Stimulated activated CD4-positive, alpha-beta T cell treated with anti-CD3 and anti-CD28 coated beads, Interleukin-4, amount 100 ng/mL, for 4 hours (primary cell): ENCODE measurements at places on chromosomes 7 and 10.

GRCh38 chr7:96344236-96344635 lies 22.3 kb upstream of the SLC25A13 start:
- no peak for DNase-seq

DNA sequence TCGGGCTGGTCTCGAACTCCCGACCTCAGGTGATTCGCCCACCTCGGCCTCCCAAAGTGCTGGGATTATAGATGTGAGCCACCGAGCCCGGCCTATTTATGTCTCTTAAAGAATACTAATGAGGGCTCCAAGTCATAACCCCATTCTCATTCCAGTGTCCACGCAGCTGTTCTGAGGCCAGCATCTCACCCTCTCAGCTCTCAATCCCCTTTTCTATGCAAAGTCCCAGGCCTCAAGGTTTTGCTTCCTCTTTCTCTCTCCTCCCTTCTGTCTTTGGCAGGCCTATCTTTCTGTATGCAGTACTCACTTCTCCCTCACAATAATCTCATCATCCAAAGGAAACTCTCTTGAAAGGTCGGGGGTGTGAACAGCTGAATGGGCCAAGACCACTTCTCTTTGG lies 28.0 kb upstream of the VSIR start:
- no peak for DNase-seq

DNA sequence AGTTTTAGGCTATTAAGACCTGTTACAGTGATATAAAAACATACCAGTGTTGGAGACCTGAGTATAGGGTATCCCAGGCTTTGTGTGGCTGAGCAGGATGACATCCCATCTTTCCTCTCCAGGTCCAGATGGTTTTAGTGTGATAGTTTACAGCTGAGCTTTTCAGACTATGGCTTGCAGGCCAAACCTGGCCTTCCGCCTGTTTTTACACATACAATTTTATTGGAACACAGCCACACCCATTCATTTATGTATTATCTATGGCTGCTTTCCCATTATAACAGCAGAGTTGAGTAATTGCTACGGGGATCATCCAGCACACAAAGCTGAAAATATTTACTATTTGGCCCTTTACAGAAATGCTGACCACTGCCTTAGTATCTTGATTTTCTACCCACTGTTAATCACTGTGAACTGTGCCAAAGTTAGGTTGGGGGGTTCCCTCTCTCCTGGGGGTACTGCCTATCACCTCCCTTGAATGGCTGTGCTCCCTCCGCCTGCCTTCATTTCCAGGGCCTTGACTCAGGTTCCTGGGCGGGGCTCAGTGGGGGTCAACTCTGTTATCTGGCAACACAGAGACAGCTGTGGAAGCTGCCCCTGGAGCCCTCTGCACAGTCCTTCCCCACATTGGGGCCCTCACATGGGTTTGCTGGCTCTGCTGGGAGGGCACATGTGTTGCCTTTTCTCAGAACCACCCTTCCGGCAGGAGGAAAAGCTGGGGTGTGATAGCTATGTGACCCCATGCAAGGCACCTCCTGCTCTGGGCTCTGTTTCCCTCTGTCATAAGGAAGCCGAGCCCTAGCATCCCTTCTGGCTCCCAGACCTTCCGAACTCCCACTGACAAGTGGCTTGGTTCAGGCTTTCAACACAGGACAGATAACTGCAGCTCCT lies 40.3 kb upstream of the SH2D4B start:
- DNase-seq, result no peak

- DNase-seq, result no peak
These were observed 493.0 kb downstream of the LRMDA start for GRCh38 chr10:75924309-75924902.

DNA sequence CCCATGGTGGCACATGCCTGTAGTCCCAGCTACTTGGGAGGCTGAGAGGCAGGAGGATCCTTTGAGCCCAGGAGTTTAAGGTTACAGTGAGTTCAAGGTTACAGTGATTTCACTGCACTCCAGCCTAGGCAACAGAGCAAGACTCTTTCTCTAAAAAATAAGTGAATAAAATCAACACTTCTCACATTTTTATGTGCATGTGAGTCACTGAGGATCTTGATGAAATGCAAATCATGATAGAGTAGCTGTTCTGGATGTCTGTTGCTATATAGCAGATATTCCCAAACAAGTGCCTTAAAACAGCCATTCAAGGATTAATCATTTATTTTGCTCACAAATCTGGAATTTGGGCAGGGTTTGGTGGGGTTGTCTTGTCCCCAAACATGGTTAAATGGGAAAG lies 62.3 kb upstream of the ARHGAP12 start:
- DNase-seq, result no peak

- no peak for DNase-seq
These were observed 29.3 kb downstream of the CYCS start for GRCh38 chr7:25095516-25096345.

- DNase-seq, result no peak
These were observed 53.5 kb downstream of the INSYN2A start for GRCh38 chr10:127142856-127143255.

DNA sequence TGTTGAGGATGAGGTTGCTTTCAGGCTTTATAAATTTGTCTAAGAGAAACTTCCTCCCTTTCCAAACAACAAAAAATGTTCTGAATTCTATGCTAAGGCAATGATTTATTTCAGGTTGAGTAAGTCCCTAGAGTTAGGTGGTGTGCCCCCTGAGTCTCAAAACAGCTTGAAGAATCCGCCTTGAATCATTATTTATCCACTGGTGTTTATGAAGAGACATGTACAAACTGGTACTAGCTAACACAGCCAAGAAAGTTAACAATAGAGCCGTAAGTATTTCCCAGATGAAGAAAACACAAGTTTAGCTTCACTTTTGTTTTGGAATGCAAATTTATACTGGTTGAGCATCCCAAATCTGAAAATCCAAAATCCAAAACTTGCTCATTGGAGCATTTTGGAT lies 66.2 kb upstream of the SRPK2 start:
- no peak for DNase-seq

GRCh38 chr7:2663121-2663886 lies 24.7 kb upstream of the AMZ1 start:
- DNase-seq, result no peak

DNA sequence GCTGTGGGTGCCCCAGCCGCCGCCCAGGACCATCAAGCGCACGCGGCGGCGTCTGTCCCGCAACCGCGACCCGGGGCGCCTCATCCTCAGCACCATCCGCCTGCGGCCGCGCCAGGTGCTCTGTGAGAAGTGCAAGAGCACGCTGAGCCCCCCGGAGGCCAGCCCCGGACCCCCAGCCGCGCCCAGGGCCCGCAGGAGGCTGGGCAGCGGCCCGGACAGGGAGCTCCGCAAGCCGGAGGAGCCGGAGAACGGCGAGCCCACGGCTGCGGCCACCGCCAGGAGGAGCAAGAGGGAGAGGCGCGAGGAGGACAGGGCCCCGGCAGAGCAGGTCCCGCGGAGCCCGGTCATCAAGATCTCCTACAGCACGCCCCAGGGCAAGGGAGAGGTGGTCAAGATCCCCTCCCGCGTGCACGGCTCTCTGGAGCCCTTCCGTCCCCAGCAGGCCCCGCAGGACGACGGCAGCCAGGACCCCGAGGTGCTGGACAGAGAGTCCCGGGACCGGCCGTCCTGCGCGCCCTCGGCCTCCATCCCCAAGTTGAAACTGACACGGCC lies 8.0 kb downstream of the PWWP2B start:
- DNase-seq, result no peak

GRCh38 chr10:120085096-120085796 lies 192.7 kb downstream of the SEC23IP start:
- DNase-seq, result no peak

DNA sequence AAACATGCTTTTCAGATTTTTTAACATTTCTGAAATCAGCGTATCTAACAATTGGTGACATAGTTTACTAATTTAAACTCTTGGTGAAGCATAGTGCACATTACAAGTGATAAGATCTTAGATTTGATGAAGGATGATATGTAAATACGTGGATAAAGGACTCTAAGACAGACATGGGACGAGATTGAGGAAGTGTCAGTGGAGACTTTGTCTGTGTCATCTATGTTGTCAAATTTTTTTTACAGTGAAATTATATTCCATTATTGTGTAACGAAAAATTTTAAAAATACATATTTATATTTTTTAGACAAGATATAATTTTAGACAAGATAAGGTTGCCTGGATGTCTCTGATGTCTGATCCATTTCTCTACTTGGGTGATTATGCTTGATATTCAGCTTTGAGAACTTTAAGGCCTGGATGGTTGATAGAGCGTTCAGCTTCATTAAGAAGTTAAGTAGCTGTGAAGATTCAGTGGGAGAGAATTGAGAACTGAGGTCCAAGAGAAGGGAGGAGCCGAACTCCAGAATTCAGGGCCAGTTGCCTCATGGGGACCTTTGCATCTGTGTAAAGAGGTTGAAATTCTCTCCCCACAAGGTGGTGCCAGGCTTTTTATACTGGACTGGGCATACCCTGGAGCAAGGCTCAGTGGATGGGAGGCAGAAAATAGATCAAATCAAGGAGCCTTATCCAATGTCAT lies 62.7 kb downstream of the KAT6B start:
- DNase-seq, result no peak

- no peak for DNase-seq
These were observed 99.7 kb downstream of the PLXNA4 start for GRCh38 chr7:132476541-132476940.

- DNase-seq, result no peak
These were observed 100.8 kb downstream of the SFMBT2 start for GRCh38 chr10:7310076-7310475.

- DNase-seq, result no peak
These were observed 80.3 kb downstream of the LRRC17 start for GRCh38 chr7:102992938-102993717.

- DNase-seq, result no peak
These were observed 42.6 kb downstream of the MAP3K8 start for GRCh38 chr10:30476511-30477155.

- DNase-seq, result no peak
These were observed 27.3 kb downstream of the MTURN start for GRCh38 chr7:30162133-30162532.

DNA sequence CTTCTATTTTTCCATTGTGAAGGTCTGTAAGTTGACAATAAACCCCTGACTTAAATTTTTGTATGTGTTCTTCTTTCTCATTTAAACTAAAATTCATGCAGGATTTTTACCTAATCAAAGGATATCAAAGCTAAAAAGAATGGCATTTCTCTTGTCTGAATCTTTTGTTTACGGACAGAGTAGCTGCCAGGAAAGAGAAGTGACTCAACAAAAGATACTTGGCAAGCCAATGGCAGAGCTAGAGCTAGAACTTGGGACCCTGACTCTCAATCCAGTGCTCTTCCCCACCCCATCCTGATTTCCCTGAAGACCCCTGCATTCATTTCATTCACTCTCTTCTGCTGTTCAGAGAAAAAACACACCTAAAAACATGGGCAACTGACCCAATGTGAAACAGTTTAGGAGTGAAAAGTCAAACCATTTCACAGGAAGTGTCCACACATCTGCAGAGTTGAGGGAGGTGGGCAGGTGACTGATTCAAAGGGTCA lies 40.2 kb upstream of the PDLIM1 start:
- no peak for DNase-seq

GRCh38 chr10:34407324-34407805 lies 407.7 kb downstream of the PARD3 start:
- no peak for DNase-seq

- no peak for DNase-seq
These were observed 12.6 kb upstream of the GDF10 start for GRCh38 chr10:47287365-47287802.

DNA sequence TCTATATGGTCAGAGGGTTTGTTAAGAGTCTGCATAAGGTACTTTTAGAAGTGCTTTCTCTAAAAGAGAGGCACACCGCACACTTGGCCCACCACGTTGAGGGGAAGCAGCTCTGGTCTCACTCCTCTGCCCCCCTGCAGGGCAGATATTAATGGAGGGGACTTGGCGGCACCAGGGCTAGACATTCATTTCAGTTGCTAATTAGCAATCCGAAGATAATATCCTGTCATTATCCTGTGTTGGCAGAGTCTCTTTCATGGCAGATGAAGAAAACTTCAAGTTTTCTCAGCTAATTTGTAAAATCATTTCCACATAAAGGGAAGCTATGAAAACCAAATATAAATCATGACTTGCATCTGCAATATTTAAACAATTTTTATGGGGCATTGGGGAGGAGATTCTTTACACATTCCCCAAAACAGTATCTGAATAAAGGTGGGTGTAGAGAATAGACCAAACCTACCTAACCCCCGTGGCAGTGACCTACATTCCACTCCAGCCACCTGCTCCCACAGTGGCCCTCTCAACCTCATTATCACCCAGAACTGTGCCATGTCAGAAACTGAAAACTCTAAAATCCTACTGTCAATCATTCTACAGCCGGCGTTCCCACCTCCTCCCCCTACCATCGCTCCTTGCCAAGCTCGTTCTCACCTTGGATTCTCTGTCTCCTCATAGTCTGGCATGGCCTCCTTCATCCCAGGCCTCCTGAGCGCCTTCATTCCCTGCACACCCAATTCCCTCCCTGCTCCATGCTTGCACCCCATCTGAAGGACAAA lies 54.1 kb upstream of the STK17A start:
- no peak for DNase-seq

GRCh38 chr10:32308027-32308603 lies 38.8 kb downstream of the EPC1 start:
- DNase-seq, result no peak

DNA sequence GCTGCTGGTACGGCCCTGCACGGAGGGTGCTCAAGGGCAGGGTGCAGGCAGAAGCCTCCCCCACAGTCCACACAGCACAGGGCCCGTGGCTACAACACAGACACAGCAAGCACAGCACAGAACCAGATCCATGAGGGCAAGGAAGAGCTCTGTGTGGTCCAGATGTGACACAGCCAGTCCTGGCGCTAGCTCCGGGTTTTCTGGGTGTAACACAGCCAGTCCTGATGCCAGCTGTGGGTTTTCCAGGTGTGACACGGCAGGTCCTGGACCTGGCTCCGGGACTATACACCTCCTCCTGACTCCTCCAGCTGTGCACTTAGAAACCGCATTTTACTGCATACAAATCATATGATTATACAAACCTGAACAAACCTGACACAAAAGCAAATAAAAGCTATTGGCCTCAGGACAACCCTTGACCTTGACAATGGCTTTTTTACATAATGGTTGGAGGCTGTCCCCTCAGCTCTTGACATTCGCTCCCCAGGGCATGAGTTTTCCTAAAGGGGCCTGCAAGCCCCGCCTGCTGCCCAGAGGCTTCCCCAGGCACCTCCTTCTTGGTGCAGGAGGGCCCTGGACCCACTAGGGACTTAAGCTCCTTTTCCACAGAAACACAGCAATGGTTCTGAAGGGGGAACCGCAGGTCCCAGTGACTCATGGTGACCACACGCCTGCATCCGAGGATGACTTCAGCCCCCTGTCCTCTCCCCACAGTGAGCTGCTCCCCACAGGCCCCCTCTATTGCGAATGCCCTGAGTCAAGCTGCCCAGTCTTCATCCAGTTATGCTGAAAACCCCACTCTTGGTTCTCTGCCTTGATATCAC lies 209.6 kb downstream of the PTPRN2 start:
- DNase-seq, result no peak

DNA sequence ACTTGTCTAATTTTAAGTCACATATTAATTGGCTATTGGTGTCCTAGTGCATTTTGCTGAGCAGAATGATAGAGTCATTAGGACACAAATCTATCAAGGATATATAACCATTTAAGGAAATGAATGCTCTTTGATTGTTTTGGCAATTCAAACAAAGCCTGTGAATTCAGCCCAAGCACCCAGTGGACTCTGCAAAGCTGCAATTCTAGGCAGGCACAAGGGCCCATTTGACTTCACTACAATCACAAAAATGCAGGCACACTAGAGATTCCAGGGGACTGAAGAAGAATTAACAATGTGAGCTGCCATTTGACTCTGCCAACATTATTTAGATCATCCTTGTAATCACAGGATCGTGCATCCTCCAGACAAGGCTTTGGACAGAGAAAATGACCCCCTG lies 544.2 kb upstream of the PHF14 start:
- DNase-seq, result no peak
